NCI-H2029 treated with DMSO at 0.1 percent for 48 hours (cell line): ENCODE measurements at places on chromosomes 5 and 9.
A peak's percentile ranks its signal among the peaks of the same experiment; 100 is the strongest.

- DNase-seq, result no peak
Measured at GRCh38 chr9:81351166-81351565, 338.2 kb downstream of the TLE1 start.

GRCh38 chr5:133236541-133236951 lies 184.7 kb downstream of the HSPA4 start:
- DNase-seq, result no peak

DNA sequence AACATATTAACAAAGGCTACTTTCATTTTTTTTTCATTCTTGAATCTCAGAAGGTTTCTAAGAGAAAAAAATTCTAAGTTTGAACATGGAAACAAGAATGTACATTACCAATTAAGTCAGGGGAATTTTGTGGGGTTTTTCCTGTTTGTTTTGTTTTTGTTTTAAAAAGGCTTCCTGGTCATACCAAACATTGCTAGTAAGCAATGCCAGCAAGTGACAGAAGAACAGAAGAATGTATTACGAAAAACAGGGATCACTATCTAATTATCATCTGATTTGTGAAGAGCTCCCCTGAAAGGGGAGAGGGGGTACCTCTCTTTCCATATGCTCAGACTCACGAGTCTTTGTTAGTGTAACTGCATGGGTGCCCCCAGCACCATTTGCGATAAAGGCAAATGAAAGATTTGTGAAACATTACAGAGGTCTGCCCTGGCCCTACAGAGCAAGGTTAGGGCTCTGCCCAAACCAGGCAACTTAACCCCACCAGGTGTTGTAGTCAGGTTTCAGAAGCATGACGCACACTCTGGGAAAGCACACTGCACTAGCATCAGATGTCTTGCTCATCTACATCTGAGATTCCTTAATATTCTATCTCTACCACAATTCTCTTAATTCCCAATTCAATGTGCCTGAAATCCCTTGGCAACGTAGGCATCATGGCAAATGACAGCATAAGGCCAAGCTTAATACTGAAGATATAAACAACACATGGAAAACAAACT lies 268.2 kb downstream of the MLLT3 start:
- no peak for DNase-seq

DNA sequence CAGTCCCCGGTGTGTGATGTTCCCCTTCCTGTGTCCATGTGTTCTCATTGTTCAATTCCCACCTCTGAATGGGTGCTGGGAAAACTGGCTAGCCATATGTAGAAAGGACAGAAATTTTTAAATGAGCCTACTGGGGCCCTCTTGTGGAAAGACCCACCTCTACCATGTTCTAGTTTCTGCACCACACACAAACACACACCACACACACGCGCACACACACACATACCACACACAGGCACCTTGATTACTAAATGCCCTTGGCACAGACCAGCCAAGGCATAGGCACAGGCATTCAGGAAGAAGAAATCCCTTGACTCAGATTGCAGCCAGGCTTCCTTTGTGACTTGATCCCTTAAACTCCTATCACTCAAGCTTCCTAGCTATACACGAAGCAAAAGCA lies 60.5 kb downstream of the SIL1 start:
- peak; percentile 83 for DNase-seq

DNA sequence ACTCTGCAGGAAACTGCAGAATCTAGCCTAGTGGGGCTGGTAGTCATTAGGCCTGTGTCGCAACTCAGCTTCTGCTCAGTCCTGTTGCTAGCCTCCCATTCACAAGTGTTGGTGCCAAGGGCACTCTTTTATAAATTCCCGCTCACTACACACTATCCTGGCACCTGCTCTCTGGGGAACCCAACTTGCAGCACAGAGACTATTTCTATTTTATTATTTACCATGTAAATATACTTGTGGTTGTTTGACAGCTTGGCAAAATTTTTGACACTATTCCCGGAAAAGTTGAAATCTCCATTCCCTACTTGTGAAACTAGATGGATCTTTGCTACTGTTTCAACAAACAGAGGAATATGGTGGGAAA lies 20.4 kb upstream of the SMC2 start:
- DNase-seq, result no peak
